ENCODE measurements at places on chromosomes 1 and 21.

GRCh38 chr1:86822459-86822858 is 91.5 kb downstream of the SELENOF start:
- no peak for DNase-seq

DNA sequence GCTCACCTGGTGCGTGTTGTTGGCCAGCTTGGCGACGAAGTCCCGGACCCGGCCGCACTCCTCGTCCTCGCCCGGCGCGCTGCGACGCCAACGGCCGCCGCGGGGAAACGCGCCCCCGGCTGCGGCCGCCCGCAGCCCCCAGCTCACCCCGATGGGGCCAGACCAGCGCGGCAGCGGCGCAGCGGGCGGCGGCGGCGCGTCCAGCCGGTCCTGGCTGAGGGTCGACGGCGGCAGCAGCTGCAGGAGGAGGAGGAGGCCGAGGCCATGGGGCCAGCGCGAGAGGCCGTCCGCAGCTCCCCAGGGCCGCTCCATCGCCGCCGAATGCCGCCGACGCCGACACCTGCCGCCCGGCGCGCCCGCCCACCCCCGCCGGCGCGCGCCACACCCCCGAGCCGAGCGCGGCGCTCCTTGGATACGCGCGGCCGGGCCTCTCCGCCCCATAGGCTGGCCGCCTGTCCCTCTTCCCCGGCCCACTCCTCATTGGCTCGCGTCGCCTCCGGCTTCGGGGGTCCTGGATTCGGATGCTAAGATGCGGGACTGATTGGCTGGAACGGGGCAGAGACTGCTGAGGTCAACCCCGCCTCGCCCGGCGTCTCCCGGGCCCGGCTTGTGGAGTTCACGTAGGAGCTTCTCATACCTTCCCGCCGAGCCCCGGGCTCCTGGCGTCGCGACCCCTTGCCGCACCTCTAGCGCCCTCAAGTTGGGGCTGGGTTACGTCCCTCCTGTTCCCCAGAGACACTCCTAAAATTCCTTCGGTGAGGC is at the start of gene SORT1:
Gene SORT1, minus strand, starts transcription at position 338 of the 762 bp plus-strand sequence. Its CDS starts 26 bp downstream, at position 312.
- DNase-seq, result peak; percentile 19

GRCh38 chr21:45607021-45607908 is 36.3 kb upstream of the PCBP3 start:
- DNase-seq, result peak; percentile 43

DNA sequence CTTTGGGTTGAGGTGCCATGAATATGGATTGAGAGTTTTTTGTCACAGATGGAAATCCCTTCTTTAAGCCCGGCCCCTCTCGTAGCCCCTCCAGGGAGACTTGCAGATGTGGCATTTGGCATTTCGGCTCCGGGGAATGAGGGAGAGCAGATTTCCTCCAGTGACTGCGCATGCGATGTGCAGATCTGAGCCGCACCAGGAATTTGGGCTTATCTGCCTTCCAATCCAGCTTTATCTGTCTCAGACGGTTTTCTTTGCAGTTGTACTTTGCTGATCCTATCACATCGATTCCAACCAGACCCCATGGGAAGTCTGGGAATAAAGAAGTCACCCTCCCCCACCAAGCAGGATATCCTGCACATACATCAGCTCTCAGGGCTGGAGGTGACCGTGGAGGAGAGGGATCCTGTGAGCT is 11.7 kb downstream of the KIF26B start:
- DNase-seq, result no peak

DNA sequence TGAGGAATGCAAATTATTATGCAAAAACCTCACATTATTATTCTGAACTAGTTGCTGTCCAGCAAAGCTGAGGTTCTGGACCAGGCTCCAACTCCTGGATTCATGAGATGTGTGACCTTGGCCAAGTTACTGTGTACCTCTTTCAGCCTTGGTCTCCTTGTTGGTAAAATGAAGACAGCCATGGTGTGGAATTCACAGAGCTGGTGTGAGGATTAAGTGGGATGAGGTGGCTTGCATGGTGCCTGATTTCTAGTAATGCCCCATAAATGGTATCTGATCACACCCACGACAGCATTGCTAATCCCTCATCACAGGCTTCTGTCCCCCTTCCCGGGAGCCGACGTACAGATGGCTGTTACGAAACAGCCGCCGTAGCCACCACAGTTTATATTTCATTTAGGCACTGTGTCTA is 59.6 kb downstream of the PGBD5 start:
- no peak for DNase-seq

- no peak for DNase-seq
Measured at GRCh38 chr1:10650556-10651388, 145.7 kb downstream of the CASZ1 start.

- DNase-seq, result peak; percentile 60
Measured at GRCh38 chr1:218374401-218375353, 29.5 kb downstream of the TGFB2 start.

DNA sequence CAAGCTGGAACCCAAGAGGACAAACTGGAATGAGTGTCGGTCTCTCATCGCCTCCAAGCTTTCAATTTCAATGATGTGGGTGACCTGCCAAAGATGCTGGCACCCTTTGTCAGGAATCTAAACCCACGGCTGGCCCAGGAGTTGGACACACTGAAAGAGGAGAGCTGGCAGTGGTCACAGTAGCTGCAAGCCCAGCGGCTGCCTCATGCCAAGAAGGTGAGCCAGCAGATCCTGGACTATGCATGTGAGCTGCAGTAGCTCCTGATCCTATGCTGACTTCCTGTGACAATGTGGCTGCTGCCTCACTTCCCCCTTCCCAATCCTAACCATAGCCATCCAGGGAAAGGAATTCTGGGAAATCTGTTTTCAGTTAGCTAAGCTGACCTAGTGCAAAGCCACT is 117.0 kb upstream of the VAV3 start:
- DNase-seq, result no peak

DNA sequence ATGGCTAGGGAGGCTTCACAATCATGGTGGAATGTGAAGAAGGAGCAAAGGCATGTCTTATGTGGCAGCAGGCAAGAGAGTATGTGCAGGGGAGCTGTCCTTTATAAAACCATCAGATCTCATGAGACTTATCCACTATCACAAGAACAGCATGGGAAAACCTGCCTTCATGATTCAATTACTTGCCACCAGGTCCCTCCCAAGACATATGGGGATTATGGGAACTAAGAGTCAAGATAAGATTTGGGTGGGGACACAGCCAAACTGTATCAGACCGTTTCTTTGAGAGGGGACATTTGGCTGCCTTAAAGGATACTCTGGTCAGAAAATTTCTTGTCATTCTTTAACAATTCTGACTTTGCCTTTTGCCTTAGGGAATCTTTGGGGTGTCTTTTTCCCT is 3.2 kb upstream of the XPR1 start:
- no peak for DNase-seq

GRCh38 chr21:26513212-26513611 is 59.9 kb downstream of the CYYR1 start:
- DNase-seq, result peak; percentile 16

DNA sequence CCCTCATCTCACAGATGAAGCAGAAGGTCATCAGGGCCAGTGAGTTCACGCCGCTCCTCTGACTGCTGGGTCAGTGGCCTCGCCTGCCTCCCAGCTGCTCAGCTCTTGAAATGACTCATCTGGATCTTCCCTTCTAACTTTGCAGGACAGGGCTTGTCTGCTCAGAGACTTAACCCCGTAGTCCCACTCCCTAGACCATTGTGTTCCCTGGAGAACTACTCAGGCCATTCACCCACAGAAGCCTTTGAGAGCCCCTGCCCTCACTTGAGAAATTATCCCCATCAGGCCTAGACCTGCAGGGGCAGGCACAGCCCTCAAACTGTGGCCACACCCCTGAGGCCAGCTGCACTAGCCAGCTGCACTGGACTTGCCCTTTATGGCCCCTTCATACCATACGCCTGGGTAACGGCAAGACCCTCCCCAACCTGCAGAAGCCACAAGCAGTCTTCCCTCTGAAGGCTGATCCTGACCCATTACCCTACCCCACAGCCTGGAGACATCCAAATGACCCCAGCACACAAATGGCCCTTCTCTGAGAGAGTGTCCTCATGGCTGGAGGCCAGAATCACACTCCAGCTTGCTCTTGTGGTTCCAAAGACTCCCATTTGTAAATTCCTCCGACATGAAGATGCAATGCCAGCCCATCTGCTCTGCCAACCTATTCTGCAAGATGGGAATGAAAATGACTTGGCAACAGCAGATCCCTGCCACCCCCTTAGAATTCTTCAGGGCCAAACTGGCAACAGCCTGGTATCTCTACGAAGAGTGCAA is 33.2 kb downstream of the RCSD1 start:
- DNase-seq, result peak; percentile 44

DNA sequence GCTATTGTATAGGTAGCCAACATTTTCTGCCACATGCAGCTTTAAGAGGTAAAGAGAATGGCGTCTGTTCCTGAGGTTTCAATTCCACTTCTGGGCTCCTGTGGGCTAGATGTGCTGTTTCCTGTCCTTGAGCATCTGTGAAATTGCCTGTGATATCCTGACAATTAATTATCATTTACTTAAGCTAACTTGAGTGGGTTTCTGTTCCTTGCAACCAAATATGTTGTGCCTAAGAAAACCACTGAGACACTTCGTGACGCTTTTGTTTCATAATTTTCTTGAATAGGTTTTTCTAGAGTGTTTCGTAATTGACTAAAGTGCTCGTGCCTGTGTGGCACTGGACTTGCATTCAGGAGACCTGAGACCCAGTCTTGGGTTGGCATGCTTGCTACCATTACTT is 127.3 kb upstream of the POU3F1 start:
- no peak for DNase-seq

DNA sequence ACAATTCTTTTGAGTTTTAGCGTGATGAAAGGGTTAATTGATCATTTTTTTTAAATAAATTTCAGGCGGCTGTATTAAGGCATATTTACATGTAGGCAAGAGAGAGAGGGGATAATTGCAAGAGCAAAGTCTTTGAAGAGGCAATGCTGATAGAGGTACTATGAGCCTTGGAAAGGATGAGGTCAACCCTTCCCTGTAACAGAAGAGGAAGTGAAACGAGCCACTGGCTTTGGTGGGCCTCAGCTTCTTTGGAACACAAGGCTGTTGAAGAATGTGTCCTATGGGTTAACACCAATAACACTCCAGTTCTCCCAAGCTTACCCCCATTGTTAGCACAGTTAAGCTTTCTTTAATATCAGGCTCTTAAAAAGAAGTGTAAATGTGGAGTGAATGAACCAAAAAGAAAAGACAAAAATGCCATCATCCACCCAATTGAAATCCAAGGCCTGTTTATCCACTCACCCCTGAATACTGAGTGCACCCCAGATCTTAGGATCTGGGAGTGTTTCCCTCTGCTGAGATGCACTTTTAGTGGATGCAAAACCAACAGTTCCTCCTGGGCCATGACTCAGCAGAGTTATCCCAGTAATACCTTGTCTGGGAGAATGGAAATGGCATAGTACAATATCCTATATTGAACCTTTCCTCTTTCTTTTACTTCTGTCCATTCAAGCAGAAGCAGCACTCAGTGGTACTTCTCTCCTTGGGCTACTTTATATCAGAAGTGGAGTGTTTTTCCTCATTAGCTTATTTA is 216.4 kb downstream of the SLC44A5 start:
- DNase-seq, result no peak

- DNase-seq, result no peak
Measured at GRCh38 chr21:44702973-44703730, 6.2 kb downstream of the KRTAP10-12 start.

DNA sequence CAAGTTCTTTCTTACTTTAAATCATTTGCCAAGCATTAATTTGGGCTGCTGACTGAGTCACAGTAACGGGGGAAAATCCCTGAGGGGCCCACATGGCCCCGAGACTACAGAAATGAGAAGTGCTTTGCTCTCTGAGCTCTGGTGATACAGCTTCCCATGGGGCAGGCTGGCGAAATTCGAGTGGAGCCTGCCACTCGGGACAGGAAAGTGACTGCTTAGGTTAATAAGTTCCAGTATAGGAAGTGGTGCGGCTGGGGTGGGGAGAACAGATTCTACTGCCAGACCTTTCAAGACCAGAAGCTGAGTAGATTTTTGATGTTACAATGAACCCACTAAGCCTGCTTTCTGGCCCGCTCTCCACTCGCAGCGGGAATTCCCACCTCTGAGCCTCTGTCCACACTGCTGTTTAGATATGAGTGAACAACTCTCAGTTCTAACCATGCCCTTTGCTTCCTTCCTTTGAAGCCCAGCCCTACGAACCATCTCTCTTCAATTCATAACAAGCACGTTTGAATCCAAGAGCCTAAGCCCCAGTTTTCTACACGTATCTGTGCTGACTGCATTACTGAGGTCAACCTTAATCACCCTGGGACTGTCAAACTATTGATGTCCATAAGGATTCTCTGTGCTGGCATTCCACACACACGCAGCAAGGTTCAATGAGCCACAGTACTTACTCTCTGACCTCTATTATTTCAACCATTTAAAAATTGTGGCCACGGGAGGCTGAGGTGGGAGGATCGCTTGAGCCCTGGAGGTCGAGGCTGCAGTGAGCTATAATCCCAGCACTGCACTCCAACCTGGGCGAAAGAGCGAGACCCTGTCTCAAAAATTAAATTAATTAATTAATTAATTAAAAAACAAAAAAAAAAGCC is 9.6 kb downstream of the ZBTB17 start:
- DNase-seq, result peak; percentile 52

- DNase-seq, result no peak
Measured at GRCh38 chr1:201072149-201072548, 40.1 kb downstream of the CACNA1S start.

DNA sequence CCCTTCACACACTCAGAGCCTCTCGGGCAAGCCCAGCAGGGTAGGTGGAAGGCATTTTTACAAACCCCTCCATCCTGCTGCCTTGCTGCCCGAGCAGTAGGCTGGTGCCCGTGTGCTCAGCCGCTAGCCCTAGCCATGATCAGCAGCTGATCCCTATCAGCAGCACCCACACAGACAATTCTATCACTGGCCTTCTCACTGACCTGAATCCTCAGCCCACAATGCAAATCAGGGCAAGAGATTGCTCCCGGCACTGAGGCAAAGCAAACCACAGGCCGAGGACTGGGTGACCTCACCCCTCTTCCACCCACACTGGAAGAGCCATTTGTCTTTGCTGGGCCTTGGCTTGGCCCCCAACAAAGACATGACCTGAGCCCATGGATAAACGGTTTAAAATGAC is 895 bp upstream of the PDZK1 start:
- peak; percentile 88 for DNase-seq

DNA sequence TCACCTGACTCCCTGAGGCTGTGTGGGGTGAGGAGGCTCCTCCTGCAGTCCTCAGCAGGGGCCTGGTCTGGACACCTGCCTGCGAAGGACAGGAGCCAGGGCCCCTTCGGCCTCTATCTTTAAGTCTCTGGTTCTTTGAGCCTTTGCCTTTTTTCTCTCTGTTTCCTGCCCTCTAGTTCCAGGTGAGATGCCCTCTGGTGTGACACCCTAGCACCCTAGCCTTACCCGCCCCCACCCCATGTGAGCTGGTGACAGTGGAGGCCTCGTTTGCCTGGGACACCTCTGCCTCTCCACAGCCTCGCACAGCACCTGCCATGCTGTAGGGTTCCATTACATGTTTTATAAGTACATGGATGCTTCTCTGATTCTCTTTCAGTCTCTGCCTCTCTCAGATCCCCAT is 47.3 kb downstream of the DDX20 start:
- no peak for DNase-seq

GRCh38 chr21:27260728-27261127 is 293.8 kb upstream of the ADAMTS5 start:
- DNase-seq, result no peak

- no peak for DNase-seq
Measured at GRCh38 chr1:27526569-27527222, 36.7 kb upstream of the WASF2 start.
